Activated CD4-positive, alpha-beta T cell treated with anti-CD3 and anti-CD28 coated beads for 24 hours (primary cell): ENCODE measurements at places on chromosomes 6 and 20.

- DNase-seq = no peak
These were observed 17.6 kb downstream of the EEF1A1 start for GRCh38 chr6:73503027-73503772.

DNA sequence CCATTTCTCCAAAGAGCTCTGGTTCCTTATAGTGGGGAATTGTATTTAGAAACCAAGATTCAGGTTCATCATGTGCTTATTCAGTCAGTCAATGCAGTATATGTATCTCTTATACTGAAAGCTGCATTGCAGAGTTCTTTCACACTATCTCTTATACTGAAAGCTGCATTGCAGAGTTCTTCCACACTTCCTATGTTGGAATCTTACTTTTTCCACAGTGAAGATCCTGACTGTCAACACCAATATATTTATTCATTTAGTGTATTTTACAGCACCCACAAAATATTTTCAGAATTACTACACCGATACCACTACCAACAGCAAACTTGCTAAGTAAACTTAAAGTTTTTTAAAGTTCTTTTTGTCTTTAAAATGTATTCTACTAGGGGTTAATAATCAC, 349.3 kb upstream of the MMS22L start:
- DNase-seq = no peak

- DNase-seq = no peak
These were observed 100.0 kb downstream of the RWDD2A start for GRCh38 chr6:83292900-83293843.

DNA sequence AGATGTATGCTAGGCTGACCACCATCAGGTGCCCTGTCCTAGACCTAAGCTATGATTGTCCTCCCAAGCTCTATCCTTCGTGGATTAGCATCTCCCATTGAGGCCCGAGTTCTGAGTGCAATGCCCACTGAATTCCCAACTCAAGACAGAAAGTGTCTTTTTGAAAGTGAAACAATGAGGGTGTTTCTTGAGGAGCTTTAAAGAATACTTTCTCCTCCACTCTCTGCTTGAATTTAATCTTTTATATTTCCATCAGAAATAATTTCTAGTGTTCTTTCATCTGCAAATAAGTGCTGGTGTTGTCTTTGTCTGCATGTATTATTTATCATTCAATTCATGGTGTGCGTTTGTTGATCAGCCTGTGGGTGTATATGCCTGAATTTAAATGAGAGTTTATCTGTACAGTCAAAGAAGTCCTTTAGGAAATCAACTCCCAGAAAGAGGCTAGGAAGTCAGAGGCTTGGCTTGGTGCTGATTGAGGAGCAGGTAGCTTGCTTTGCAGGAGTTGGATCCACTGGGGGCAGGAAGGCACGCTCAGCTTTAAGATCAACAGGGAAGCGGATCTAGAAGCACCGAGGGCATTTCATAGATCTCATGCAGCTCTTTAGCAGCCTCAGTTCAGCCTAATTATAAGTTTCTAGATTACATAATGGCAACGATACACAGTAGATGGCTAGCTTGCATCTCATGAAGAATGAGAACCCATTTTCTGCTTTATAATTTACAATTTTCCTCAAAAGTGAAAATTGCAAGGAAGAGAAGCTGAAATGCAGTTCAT, 36.0 kb upstream of the CCN6 start:
- no peak for DNase-seq

- DNase-seq = no peak
These were observed 200.3 kb downstream of the EDN1 start for GRCh38 chr6:12490351-12490903.

DNA sequence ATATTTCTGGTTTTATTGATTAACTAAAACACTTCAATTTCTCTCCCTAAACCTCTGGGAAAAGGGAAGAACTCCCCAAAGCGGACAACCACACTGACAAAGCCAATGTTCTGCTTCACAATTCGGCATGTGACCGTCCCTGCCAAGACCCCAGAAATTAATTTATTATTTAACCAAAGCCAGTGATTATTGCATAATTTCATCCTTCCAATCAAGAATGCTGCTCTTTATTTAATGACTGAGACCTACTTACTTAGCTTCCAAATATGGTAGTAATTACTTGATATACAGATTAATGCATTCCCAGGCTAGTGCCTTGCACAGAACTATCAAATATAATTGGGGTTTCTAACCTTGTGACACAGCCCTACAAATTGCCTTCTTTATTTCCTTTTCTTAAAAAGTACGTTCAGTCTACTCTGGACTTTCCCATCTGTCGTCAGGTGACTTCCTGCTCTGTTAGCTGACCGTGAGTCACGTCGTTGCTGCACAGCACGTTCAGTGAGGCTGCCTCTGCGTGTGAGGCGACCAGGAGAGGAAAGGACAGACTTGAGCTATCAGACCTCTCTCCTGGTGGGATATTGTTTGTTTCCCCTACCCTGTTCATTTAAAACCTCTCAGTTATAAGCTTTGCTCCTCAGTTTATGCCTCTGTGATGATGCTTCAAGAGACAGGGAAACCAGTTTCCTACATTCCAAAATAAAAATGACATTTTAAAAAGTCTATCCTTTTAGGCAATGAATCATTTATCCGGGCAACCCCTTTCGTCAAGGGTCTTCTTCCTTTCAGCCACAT, 55.7 kb upstream of the TNFAIP3 start:
- DNase-seq = peak; percentile 56

DNA sequence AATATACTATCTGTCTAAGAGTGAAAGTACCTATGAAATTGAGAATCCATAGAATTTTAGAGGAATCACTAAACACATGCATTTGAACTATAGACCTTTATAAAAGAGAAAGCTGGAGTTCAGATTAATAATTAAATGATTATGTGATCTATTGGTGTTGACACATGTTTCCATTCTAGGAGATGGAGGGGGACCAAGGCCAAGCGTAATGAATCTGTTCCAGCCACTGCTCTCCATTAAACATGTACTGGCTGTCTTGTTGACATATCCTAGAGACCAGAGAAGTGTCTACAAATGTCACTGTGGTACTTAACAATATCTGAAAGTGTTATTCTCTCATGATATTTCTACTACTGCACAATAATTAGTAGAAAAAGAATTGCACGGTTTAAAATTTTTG, 432.4 kb downstream of the BMP2 start:
- DNase-seq = no peak

DNA sequence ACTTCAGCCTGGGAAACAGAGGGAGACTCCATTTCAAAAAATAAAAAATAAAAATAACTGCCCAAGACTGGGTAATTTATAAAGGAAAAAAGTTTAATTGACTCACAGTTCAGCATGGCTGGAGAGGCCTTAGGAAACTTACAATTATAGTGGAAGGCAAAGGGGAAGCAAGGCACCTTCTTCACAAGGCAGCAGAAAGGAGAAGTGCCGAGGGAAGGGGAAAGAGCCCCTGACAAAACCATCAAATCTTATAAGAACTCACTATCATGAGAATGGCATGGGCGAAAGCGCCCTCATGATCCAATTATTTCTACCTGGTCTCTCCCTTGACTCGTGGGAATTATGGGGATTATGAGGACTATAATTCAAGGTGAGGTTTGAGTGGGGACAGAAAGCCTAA, 95.5 kb upstream of the LGSN start:
- no peak for DNase-seq

GRCh38 chr6:10237298-10238038, 177.4 kb downstream of the TFAP2A start:
- DNase-seq = no peak

DNA sequence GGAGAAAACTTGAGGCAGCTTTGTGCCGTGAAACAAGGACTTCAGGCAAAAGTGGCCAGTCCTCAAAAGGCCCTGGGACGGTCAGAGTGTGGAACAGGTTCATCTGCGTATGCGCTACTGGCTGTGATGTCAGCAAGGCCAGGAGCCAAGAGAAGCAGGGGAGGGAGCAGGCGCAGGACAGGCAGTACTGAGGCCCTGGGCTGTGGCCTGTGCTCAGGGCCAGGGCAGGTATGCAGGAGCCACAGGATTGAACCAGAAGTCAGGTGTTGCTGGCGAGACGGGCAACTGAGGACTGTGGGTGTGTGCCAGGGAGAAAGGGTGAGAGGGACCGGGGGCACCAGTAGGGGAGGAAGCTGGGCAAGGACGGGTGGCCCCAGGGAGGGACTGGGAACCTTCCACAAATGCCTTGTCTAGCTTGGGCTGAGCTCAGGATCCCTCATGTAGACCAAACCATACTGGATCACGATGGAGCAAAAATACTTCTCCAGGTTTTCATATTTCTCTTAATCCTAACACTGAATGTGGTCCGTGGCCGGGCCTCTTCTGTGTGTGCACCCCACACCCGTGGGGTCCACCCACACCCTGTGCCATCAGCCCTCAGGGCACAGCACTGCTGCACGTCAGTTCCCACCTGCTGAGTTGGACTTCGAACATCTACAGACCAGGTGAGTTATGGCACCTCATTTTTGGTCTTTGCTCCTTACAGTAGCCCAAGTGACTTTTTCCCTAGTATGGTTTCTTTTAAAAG, 46.9 kb downstream of the GINS1 start:
- no peak for DNase-seq

- no peak for DNase-seq
These were observed 37.3 kb downstream of the SIM1 start for GRCh38 chr6:100427452-100427851.

DNA sequence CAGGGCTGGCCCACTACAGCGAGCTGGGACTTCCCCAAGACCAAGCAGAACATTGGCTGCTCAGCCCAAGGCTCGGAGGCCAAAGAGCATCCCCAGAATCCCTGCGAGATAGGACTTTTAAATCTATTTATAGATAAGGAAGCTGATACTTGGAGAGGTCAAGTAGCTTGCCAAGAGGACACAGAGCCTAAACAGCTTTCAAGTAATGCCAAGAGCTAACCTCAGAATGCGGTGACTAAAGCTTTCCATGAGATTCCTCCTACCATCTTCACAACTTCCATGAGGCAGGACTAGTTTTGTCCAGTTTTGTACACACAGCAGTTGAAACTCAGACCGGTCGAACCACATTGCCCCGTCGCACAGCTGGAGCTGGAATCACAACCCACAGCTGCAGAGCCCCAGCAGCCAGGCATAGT, 168.1 kb upstream of the TOP1 start:
- DNase-seq = no peak

GRCh38 chr6:101758368-101758767, 364.9 kb downstream of the GRIK2 start:
- no peak for DNase-seq

DNA sequence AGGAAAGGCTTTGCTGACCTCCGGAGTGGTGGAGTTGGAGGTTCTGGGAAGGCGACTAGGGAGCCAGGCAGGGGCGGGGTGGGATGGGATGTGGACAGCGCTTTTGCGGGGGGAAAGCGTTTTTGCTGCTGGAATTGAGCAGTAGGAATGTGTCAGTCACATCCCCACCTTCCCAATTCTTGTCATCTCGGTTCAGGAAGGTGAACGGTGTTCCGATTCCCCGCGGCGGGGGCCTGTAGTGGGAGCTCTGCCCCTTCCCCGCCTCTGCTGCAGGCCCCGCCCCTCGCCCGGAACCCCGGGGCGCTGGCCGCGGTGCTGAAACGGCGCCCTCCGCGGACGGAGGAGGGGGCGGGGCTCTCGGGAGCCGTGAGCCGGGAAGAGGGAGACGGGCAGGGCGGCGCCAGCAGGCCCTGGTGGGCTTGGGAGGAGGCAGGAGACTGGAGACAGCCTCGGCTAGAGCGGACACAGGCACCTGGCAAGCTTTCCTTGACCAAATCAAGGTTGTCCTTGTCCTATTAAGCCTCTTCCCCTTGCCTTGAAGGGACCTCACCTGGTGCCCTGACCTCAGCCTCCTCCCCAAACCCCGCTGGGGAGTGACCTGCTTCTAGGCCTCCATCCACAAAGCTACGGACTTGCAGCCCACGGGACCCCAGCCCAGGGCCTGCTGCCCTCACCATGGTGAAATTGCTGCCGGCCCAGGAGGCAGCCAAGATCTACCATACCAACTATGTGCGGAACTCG, at the start of gene LHFPL5:
LHFPL5 (plus strand) TSS at position 357 of the 741 bp plus-strand sequence; CDS start at position 676, 319 bp downstream.
- DNase-seq = peak; percentile 20

DNA sequence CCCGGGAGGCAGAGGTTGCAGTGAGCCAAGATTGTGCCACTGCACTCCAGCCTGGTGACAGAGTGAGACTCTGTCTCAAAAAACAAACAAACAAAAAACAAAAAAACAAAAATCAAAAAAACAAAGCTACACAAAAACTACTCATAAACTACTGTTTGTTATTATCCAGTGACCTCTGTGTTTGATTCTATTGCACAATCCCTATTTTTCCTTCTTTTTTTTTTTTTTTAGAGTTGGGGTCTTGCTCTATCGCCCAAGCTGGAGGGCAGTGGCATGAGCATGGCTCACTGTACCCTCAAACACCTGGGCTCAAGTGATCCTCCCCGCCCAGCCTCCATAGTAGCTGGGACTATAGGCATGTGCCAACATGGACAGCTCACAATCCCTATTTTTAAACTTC, 92.7 kb downstream of the FAM217A start:
- DNase-seq = no peak

DNA sequence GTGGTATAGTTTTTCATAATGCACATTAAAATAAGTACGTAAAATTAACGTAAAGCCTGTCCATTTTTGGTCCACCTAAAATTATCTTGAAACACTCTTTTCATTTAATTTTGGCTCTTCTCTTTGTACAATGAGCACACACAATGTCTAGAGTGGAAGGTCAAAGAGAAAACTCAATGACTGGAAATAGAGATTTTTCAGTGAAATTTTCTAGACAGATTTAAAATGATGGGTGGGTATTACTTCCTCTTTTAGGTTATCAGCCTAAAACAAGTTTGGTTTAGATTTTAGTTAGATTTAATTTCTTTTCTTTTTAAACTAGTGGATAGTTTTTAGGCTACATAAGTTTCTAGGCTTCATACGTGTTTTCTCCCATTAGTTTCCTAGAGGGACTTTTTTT, 24.9 kb downstream of the DSE start:
- no peak for DNase-seq

DNA sequence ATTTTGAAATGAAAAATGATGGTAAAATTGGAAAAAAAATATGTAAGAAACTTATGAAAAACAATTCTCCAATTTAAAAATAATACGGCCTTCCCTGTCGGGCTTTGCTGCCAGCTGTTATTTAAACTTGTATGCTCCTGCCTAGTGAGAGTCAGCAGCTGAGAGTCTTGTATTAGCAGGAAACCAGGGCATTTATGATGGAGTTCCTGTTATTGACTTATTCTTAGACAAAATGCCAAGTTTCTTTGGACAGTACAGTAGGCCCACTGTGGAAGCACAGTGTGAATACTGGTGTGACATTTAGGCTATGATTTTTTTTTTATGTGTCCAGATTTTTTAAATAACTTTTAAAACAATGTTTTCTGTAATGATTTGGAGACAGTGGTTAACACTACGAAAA, 42.1 kb downstream of the GMDS start:
- DNase-seq = no peak

DNA sequence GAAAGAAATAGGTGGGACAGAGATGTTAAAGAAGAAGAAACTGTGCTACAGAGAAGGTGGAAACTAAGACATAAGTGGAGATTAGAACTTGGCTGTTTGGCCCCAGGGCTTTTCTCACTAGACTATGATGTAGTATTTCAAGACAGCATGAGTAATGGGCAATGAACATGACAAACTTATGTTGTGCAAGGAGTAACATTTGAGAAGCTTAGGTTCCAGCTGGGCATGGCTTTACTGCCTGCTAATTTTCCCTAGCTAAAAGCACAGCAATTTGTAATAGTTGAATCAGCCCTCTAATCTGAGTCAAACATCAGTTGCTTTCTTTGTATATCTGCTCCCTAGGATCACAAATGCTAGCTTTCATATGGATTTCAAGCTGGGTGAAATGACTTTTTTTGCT, 294.3 kb upstream of the BMP2 start:
- DNase-seq = no peak

- no peak for DNase-seq
These were observed 79.0 kb upstream of the SPACA1 start for GRCh38 chr6:87968435-87969278.

- DNase-seq = no peak
These were observed 246.2 kb downstream of the FOXC1 start for GRCh38 chr6:1855890-1856289.

GRCh38 chr20:21832442-21833385, 127.2 kb downstream of the PAX1 start:
- DNase-seq = no peak
